Ascending aorta (tissue), 2 donors: ENCODE measurements at places on chromosomes 13 and 19.

GRCh38 chr19:46225558-46226004, 4.0 kb upstream of the IGFL1 start:
- DNase-seq: no peak

GRCh38 chr19:2754659-2755447, 15.0 kb upstream of the SLC39A3 start:
- no peak for DNase-seq

DNA sequence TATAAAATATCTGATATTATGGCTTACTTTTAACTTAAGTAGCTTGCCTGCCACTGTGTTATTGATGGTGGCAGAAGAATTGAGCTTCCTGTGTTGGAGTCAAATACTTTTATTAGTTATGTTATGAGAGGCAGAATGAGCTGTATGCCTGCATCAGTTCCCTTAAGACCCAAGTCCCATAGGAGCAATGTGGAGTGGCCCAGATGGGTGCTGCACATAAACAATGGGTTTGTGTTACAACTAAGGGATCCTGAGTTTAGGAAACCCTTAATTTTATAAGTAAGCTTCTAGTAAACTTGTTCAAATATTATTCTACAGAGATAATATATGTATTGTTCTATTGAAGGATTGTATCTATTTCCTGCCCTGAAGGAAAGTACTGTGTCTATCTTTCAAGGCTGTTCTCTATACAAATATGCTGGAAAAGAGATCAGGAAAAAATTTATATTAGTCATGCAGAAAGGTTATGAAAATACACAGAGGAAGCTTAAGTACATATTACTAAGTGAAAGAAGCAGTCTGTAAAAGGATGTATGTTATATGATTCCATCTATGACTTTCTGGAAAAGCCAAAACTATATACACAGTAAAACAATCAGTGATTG, 2018.0 kb upstream of the PCDH20 start:
- DNase-seq: no peak

DNA sequence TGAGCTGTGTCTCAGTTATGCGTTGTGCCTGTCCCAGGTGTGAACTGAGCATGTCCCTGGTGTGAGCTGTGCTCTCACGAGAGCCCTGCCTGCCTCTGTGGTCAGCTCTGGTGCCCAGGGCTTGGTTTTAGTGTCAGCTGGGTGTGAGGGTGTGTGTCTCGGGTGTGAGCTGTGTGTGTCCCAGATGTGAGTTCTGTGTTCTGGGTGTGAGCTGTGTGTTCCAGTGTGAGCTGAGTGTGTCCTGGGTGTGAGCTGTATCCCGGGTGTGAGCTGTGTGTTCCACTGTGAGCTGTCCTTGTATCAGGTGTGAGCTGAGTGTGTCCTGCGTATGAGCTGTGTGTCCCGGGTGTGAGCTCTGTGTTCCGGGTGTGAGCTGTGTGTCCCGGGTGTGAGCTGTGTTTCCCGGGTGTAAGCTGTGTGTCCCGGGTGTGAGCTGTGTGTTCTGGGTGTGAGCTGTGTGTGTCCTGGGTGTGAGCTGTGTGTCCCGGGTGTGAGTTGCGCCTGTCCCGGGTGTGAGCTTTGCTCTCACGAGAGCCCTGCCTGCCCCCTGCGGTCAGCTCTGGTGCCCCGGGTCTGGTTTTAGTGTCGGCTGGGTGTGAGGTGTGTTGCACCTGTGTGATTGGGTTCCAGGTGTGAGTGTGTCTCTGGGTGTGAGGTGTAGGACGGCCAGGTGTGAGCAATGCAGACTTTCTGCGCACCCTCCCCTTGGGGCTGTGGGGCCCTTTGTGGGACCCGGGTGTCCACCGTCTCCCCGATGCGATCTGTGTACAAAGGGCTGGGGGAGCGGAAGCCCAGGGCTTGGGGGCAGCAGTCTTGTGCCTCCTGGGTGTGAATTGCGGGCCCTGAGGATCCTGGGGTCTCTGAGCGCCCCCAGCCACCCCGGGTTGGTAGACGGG, 7.1 kb upstream of the PEAK3 start:
- no peak for DNase-seq

DNA sequence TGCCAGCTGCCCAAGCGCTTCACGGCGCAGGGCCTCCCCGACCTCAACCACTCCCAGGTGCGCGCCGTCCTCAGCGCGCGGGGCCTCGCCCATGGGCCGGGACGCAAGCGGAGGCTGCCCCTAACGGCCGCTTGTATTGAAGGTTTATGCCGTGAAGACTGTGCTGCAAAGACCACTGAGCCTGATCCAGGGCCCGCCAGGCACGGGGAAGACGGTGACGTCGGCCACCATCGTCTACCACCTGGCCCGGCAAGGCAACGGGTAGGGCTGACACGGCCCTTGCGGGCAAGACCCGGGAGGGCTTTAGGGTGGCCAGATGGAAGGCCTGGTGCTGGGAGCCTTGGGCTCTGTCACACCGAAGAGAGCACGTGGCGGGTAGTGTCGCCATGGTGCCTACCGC, 23.2 kb downstream of the UPF1 start:
- no peak for DNase-seq

DNA sequence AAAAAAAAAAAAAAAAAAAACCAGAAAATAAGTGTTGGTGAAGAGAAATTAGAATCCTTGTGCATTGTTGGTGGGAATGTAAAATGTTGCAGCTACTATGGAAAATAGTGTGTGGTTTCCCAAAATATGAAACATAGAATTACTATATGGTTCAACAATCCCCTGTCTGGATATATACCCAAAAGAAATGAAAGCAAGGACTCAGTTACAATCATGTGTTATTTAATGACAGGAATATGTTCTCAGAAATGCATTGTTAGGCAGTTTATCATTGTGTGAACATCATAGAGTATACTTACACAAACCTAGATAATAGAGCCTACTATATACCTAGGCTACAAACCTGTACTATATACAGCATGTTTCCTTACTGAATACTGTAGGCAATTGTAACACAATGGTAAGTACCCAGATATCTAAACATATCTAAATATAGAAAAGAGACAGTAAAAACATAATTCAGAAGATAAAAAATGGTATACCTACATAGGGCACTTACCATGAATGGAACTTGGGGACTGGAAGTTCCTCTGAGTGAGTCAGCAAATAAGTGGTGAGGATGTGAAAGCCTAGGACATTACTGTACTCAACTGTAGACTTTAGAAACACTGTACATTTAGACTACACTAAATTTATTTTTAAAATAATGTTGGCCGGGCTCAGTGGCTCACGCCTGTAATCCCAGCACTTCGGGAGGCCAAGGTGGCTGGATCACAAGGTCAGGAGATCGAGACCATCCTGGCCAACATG, 25.7 kb upstream of the SLC7A1 start:
- no peak for DNase-seq
